ENCODE measurements at places on chromosomes 6 and 20.

DNA sequence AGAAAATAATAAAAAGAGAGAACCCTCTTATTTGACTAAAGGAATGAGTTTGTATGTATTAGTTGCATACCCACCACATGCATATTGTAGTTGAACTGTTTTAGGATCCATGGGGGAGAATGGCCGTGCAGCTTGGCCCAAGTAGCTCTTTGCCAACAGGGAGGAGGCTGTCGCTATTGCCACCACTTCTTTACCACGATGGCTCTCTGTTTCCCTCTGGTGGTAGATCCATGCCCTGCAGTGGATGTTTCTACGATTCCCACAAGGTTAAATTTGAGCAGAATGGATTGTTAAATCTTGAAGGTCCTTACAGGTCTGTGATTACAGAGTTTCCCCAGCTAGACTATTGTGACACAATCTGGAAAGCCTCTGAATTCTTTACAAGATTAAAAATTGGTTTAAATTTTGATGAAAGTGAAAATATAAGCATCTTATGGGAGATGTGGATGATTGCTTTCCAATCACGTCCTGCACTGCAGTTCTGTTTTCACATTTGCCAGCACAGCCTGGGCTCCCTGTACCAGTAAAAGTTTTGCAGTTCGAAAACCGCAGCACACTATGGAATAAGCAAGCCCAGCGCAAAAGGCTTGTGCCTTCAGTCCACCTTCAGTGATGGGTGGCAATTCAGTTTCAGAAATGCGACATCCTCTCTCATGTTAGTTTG lies 34.4 kb upstream of the FNDC1 start:
- peak; percentile 64 for DNase-seq

DNA sequence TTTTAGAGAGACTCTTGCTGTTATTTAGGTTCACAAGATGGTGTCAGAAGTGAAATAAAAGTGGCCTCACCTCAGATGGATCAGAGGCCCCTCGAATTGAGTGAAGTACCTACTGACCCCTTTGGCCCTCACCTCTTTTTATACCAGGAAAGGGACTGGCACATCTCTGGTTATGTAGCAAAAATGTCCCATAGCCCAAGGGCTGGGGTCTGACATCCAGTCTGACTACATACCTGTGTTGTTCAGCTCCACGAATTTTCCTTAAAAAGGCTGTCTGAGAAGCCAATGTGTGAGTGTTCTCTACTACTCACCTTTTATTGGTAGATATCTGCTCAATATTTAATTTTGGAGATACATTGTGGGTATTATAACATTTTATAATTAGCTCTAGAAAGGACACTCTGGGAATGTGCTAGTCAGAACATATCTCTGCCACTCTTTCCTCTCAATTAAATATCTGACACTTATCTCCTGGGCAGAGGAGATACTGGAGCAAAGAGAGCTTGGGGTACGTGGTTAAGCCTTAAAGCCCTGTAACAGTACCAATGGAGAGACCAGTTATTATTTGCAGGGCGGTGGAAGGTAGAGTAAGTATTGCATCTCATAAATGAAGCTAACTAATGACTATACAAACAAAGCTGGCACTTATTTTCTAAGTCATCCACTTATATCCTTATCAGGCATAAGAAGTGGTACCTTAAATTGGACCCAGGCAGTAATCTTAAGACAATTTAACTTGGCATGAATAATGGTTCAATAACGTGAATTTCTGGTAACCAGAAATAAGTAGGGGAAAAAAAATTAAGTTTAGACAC lies 20.0 kb upstream of the IL22RA2 start:
- DNase-seq: no peak

GRCh38 chr6:53691252-53691651 lies 25.7 kb upstream of the KLHL31 start:
- no peak for DNase-seq

DNA sequence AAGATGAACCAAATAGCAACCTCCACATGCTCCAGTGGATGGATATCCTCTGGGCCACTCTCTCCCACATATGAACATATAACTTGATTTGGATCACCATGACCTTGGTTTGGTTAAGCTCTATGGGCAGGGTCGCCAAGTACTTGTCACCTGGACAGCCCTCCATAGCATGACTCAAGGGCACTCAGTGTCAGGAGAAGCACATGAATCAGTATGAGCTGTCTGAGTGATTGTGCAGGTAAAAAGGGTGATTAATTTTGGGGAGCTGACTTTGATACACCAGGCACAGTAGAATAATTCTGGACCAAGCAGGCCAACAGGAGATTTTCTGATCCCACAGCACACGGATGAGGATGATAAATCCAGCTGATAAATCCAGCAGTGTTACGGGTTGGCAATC lies 74.4 kb downstream of the OPRM1 start:
- DNase-seq: no peak

GRCh38 chr6:6843057-6843627 lies 254.6 kb downstream of the LY86 start:
- DNase-seq: no peak

GRCh38 chr20:41592516-41593216 lies 25.5 kb downstream of the CHD6 start:
- DNase-seq: no peak

DNA sequence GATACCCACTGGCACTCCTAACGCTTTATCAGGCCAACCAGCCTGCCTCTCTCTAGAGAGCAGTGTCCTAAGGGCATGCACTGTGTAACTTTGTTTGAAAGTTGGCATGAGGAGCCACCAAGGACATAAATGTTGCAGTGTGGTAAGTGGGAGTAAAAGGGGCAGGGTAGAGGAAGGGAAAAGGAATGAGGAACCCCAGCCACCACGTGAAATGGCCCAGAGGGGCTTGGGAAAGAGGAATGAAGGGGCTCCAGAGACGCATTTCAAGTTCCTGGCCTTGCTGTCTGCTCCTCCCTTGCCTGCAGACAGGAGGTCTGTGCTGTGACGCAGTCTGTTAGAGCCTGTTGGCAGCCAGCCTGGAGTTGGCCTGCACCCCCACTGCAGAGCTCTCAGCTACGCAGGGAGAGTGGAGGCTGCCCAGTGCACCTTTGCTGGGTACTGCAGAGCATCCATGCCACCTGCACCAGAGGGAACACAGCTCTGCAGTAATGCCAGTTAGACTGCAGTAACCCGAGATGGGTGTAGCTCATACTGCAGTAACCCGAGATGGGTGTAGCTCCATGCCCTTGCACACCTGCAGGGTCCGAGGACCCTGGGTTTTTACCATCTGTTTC lies 86.8 kb upstream of the SNAP25 start:
- DNase-seq: no peak

GRCh38 chr6:146542881-146543210 lies 787 bp upstream of the RAB32 start:
- no peak for DNase-seq

GRCh38 chr6:71420095-71420692 lies 131.6 kb downstream of the OGFRL1 start:
- DNase-seq: peak; percentile 8

- DNase-seq: no peak
Observed at GRCh38 chr20:43781215-43781614, 54.4 kb upstream of the GTSF1L start.

- DNase-seq: no peak
Observed at GRCh38 chr6:79712144-79712543, 81.0 kb downstream of the SH3BGRL2 start.

DNA sequence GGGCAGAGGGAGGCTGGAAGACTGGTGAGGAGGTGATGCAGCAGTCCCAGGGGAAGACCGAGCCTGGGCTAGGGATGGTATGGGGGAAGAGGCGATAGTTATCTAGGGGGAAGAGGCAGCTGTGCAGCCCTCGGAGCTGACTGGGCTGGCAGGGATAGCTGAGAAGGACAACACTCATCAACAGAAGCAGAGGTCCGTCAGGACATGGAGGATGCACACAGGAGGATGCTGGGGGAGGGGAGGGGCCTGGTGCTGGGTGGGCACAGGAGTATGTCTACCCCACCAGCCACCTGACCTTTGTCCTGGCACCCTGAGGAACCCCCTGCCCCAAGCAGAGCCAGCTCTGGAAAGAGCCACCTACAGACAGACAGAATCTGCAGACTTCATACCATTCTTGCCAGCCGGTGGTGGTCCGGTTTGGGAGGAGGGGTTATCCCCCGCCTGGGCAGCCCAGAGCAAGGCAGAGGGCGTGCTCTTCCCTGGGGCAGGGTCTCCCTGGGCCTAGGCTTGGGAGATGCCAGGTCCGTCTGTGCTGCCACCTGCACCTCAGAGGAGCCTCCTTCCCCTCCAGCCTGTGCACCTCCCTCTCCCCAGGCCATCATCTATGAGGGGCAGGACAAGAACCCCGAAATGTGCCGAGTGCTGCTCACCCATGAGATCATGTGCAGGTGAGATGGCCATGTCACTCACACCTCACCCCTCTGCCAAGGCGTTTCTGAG lies 14.9 kb downstream of the EBF4 start:
- no peak for DNase-seq

DNA sequence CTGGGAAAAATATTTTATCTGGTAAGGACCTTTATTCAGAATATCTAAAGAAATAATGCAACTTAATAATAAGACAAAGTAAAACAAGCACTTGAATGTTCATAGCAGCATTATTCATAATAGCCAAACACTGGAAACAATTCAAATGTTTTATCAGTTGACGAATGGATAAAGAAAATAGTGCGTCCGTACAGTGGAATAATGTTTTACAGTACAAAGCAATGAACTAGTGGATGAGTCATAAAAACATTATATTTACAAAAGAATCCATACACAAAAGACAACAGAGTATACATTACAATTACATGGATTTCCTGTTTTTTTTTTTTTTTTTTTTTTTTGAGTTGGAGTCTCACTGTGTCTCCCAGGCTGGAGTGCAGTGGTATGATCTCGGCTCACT lies 12.7 kb downstream of the SMAP1 start:
- DNase-seq: no peak

DNA sequence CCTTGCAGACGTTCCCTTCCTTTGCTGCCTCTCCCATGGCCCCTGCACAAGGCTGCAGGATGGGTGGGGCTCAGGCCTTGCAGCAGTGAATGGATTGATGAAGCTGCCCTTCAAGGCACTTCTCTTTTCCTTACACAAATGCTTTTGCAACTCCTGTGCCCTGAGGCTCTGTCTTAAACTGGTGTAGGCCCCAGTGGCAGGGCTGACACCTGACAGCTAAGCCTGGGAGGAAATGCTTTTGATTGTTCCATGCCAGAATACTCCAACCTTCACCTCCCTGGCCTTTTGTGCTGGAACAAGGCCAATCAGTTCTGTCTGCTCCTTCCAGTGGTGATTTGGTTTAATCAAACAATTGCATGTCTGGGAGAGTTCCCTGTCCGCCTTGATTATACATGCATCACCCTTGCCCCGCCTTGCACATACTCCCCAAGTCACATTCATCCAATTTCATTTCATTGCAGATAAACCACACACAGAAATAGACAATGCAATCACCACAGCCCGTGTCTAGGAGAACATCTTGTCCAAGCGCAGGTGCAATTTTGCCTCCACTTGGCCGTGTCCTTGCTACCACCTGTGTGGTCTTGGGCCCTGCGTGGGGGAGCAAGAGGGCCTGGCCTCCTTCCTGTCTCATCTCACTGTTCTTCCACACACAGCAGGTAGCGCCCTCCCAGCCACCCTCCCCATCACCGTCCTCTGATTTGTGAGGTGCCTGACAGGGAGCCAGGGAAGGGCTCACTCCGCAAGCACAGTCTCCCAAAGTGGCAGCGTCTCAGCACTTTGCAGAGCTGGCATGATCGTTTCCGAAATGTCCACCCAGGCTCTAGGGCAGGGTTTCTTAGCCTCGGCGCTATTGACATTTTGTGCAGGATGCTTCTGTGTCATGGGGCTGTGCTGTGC lies 120.4 kb downstream of the CDH26 start:
- DNase-seq: no peak

- no peak for DNase-seq
Observed at GRCh38 chr6:139927742-139928305, 553.4 kb upstream of the CITED2 start.

DNA sequence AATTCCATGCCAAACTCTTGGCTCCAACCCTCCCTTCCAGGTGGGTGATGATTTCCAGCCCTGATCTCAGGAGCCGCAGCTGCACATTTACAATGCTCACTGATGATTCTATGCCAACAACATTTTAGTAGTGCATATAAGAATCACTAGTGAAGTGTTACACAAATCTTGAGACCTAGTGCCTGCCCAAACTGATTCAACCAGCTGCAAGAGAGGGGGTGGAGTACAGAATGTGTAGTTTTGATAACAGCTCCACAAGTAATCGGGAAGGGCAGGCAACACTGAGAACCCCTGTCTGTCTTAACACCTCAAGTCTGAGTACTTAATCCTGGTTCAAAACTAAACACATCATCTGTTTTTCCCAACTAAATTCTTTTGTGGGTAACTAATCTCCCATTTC lies 91.7 kb downstream of the PRDM1 start:
- DNase-seq: no peak

GRCh38 chr6:106077170-106077569 lies 9.0 kb upstream of the PRDM1 start:
- DNase-seq: no peak

DNA sequence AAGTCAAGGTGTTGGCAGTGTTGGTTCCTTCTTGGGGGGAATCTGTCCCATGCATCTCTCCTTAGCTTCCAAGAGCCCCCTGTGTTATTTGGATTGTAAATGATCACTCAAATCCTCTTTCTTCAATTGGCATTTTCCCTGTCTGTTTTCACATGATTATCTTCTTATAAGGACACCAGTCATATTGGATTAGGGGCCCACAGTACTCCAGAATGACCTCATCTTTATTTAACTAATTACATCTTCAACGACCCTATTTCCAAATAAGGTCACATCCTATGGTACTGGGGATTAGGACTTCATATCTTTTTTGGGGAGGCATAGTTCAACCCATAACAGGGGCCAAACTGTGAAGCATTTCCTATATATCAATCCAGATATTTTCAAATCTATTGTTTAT lies 57.3 kb downstream of the PTPRA start:
- no peak for DNase-seq

- no peak for DNase-seq
Observed at GRCh38 chr20:34557936-34558319, 590 bp upstream of the MAP1LC3A start.

DNA sequence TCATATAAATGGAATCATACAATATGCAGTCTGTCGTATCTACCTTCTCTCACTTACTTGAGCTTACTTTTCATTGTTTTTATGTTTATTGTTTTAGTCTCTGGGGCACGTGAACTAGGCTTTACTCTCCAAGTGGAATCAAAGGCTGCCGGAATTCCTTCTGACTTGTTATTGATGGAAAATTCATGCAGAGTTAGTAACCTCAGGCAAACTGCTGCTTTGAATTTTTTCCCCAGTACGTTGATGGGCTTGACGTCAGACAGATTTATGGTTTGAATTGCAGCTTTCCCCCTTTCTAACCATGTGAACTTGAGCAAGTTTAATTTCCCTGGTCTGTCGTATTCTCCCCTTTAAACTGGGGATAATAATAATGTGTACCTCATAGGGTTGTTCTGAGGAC lies 68.6 kb downstream of the ZDHHC14 start:
- no peak for DNase-seq

GRCh38 chr6:135006386-135006914 lies 48.2 kb downstream of the HBS1L start:
- no peak for DNase-seq
